B cell (primary cell): ENCODE measurements at places on chromosomes 2 and 18. TPM values are rescaled to one million over a fixed set of nuclear protein-coding genes. Genes with fewer than 3 reads are reported as not detected.

GRCh38 chr2:215799194-215799593 lies 214.2 kb downstream of the MREG start:
- DNase-seq = no peak
- no peaks in the 10 kb centered on the region for H3K36me3 ChIP-seq
- H3K27ac ChIP-seq = no peak overlapping the region

DNA sequence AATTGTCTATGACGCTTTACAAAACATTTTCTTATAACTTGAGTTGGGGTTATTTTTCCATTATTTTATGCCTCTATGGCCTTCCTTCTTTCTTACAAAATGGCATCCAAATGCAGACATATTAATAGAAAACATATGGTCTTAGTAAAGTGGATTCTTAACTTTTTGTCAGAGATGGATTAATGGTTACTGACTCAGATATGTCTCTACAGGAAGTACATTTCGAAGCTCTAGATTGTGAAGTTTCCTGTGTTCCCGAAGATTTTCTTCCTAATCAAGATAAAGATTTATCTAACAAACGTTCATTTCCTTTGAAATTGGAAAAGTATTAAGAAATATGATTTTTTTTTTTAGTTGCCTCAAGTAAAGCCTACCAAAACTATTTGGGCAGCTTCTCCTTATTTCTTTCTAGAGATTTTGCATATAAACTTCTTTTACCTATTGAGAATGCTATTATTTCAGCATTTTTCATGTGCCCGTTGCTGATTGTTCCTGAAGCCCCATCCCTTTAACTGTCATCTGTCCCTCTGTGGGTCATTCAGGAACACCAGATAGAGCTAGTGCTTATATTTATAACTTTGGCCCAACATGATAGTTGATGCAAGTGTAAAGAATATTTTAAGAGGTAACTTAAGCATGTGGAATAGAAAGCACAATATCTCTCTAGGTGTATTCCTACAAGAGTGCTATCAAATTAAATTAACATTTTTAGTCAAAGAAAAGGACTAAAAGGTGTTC lies 498.0 kb downstream of the CCDC85A start:
- H3K4me1 ChIP-seq = no peaks in the 10 kb centered on the region
- DNase-seq = no peak
- H3K36me3 ChIP-seq = no peaks in the 10 kb centered on the region
- no peak overlapping the region for H3K4me3 ChIP-seq

GRCh38 chr18:61703508-61703907 lies 189.3 kb downstream of the RNF152 start:
- no peak overlapping the region for H3K27ac ChIP-seq
- DNase-seq = no peak
- no peaks in the 10 kb centered on the region for H3K36me3 ChIP-seq
- no peaks in the 10 kb centered on the region for H3K4me1 ChIP-seq

DNA sequence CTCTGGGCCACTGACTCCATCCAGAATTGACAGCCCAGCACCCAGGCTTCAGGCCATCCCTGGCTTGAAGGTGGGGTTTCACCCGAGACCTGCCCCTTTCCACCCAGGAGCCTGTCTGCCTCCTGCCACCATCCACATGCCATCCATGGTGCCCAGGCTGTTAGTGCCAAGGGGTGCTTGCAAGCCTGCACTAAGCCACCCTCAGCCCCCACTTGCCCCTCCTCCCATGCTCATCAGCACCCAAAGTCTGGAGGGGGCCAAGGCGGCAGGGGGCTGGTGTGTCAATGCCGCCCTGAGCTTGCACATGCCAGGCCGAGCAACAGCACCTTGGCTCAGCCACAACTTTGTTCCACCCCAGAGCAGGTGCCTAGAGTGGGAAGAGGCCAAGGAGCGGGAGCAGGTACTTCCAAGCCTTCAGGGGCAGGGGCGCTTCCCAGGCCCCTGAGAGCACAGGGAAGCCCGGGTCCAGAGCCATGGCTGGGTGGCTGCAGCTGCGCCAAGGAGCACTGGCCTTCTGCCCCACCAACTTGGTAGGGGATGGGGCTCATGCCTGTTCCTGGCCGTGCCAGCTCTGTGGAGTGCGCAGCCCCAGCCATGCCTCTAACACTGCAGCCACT lies 12.0 kb downstream of the SRD5A2 start:
- H3K4me1 ChIP-seq = no peaks in the 10 kb centered on the region
- H3K27me3 ChIP-seq = no peaks in the 10 kb centered on the region
- DNase-seq = no peak
- no peak overlapping the region for H3K27ac ChIP-seq
- H3K36me3 ChIP-seq = no peaks in the 10 kb centered on the region

DNA sequence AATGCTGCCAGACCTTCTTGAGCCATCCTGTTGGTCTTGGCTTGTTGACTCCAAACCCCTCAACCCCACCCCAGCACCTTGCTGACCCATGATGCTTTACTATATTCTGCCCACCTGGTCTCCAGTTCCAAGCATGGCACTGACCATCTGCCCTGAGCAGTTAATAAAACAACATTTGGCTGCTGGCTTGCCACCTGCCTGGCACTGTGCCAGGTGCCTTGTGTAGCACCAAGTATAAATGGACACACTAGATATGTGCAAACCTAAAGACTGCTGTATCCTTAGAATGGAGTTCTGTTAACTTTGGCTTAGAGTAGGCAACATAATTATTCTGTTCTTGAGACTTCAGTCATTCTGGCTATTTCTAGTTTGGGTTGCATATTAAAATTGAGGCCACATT lies 91.4 kb downstream of the ACSL3 start:
- H3K4me1 ChIP-seq = no peaks in the 10 kb centered on the region
- no peak overlapping the region for H3K4me3 ChIP-seq
- no peaks in the 10 kb centered on the region for H3K36me3 ChIP-seq
- peaks cover 2% of the 10 kb centered on the region for H3K27me3 ChIP-seq
- DNase-seq = no peak
- no peak overlapping the region for H3K27ac ChIP-seq

DNA sequence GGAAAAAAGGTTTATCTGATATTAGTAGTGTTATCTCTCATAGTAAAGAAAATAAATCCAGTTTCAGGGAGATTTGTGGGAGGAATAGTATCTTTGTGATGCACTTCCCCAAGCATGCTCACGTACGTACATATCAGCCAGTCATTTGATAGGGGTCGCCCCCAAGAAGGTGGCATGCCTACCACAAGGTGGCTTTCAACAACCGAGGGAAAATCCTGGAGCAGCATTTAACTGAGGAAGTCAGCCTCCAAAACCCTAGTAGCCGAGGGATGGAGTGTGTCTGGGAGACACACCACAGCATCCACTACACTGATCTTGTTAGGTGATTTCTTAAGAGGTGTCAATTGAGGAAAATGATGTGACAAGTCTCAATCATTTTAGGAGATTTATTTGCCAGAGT lies 623.9 kb downstream of the NYAP2 start:
- DNase-seq = no peak
- no peaks in the 10 kb centered on the region for H3K4me1 ChIP-seq
- no peaks in the 10 kb centered on the region for H3K36me3 ChIP-seq

TOGARAM2 gene
- 0.25 and 0.58 TPM in 2 replicates for total RNA-seq

GRCh38 chr18:36130039-36130831 lies 536 bp downstream of the ELP2 start:
- DNase-seq = no peak
- H3K4me3 ChIP-seq = peak overlapping the region; percentile 83
- H3K27me3 ChIP-seq = no peaks in the 10 kb centered on the region

- no peaks in the 10 kb centered on the region for H3K27me3 ChIP-seq
- no peak overlapping the region for H3K27ac ChIP-seq
- H3K36me3 ChIP-seq = peaks cover 17% of the 10 kb centered on the region
These were observed 17.5 kb downstream of the C2orf69 start for GRCh38 chr2:199928626-199929025.

DNA sequence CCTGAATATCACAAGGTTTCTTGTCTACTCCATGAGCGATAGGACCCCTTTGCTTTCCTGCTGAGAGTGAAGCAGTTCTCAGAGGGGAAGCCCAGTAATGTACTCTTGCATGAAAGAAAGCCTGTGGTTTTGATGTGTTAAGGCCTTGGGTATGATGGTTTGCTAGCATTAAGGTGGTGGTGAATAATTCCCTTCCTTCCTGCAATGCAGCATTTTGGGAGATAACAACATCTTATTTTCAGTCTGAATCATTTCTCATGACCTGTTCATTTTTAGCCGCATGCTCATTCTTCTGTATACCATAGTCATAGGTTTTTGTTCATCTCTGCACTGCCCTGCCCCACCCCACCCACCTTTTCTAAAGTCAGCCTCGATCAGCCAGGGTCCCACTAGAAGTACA lies 66.2 kb downstream of the HNMT start:
- no peaks in the 10 kb centered on the region for H3K27me3 ChIP-seq
- no peaks in the 10 kb centered on the region for H3K36me3 ChIP-seq

DNA sequence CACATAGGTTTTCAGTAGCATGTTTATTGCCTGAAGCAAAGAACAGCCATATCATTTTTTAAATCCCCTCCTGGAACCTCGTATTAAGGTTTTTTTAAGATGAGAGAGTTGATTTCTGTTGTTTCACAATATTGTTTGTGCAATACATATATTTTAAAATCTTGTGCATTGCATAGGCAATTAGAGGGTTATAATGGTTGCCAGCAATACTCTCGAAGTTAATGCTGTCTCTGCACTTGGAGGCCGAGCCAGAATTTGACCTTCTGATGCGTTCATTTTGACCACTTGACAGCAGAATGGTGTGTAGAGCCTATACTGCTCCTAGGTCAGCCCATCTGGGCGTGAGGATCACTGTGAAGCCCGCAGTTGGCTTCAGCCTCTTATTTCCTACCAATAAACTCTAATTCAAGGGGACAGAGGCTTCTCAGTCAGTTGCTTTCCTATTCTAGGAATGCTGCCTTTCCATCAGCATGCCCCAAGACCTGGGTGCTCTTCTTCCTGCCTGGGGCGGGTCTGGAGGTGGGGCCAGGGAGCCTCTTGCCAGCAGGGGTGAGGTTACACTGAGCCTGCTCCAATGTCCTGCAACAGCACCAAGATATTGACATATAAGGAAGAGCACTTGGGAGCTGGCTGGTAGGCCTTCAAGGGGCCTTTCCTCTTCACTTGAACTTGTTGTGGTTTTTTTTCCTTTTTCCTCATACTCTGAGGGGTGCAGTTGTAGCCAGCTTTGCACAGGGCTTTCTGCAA lies 91.4 kb upstream of the BCL2L11 start:
- H3K4me3 ChIP-seq = no peak overlapping the region
- no peaks in the 10 kb centered on the region for H3K36me3 ChIP-seq
- H3K27ac ChIP-seq = no peak overlapping the region

DNA sequence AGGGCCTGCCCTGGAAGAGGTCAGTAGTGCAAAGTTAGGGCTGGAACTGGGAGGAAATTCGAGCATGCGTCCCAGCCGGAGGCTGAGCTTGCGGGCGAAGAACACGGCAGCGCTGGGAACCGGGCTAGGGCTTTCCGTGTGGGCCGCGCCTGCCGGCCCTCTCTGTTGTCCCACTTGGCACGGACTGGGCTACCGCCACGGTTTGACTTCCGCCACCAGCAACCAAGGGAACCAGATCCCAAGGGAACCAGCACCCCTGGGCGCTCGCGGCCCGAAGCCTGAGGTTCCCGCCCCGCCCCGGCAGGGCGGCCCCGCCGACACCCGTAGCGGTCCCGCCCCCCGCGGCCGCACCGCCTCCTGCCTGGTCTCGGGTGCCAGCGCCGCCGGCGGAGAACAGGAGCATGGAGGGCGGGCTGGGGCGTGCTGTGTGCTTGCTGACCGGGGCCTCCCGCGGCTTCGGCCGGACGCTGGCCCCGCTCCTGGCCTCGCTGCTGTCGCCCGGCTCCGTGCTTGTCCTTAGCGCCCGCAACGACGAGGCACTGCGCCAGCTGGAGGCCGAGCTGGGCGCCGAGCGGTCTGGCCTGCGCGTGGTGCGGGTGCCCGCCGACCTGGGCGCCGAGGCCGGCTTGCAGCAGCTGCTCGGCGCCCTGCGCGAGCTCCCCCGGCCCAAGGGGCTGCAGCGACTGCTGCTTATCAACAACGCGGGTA lies at the start of gene SPR:
Gene SPR (plus strand): TSS at position 377 of the 708 bp plus-strand sequence. CDS start 25 bp downstream, at position 402.
- no peaks in the 10 kb centered on the region for H3K36me3 ChIP-seq
- peaks cover 18% of the 10 kb centered on the region for H3K4me1 ChIP-seq
- peak; percentile 64 for DNase-seq
- no peaks in the 10 kb centered on the region for H3K27me3 ChIP-seq
- H3K27ac ChIP-seq = no peak within 1 kb of the TSS

FBXO15 gene
- 3.7 and 4.1 TPM in 2 replicates for total RNA-seq

DNA sequence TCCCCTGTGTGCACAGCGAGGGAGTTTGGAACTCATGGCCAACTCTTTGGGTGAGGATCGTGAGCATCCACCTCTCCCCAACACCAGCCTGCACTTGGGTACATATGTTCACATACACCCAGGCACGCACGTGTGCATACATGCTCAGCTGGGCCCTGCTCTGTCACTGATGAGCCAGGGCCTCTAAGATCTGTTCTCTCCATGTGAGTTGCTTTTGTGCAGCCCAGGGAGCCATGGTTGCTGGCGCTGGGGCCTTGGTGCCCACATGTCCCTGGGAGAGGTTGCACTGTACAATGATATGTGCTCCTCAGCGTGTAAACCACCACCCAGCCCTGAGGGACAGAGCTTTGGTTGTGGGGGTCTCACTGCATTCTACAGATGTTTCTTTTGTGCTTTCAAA lies 44.1 kb downstream of the KLHL29 start:
- H3K36me3 ChIP-seq = no peaks in the 10 kb centered on the region
- no peak overlapping the region for H3K4me3 ChIP-seq
- H3K4me1 ChIP-seq = no peaks in the 10 kb centered on the region
- no peak for DNase-seq
- no peak overlapping the region for H3K27ac ChIP-seq

- H3K4me3 ChIP-seq = no peak overlapping the region
- H3K27me3 ChIP-seq = no peaks in the 10 kb centered on the region
These were observed 24.2 kb downstream of the FBLN7 start for GRCh38 chr2:112162341-112162740.

AQP12B gene
- not detected in 2 replicates for total RNA-seq

- H3K4me3 ChIP-seq = no peak overlapping the region
- H3K4me1 ChIP-seq = no peaks in the 10 kb centered on the region
- DNase-seq = no peak
- H3K27me3 ChIP-seq = no peaks in the 10 kb centered on the region
- no peak overlapping the region for H3K27ac ChIP-seq
These were observed 135.3 kb downstream of the ACKR3 start for GRCh38 chr2:236704887-236705286.

GRCh38 chr2:14288016-14288415 lies 344.5 kb upstream of the LRATD1 start:
- no peaks in the 10 kb centered on the region for H3K4me1 ChIP-seq
- H3K4me3 ChIP-seq = no peak overlapping the region
- no peak for DNase-seq
- H3K36me3 ChIP-seq = no peaks in the 10 kb centered on the region
- H3K27ac ChIP-seq = no peak overlapping the region

- no peaks in the 10 kb centered on the region for H3K27me3 ChIP-seq
- H3K4me1 ChIP-seq = no peaks in the 10 kb centered on the region
- no peak overlapping the region for H3K27ac ChIP-seq
- no peaks in the 10 kb centered on the region for H3K36me3 ChIP-seq
These were observed 221.2 kb downstream of the PIEZO2 start for GRCh38 chr18:10928011-10928771.

- H3K27me3 ChIP-seq = peaks cover 12% of the 10 kb centered on the region
- H3K36me3 ChIP-seq = no peaks in the 10 kb centered on the region
- no peaks in the 10 kb centered on the region for H3K4me1 ChIP-seq
- no peak overlapping the region for H3K4me3 ChIP-seq
- no peak for DNase-seq
These were observed 26.9 kb downstream of the CELF4 start for GRCh38 chr18:37538526-37539205.

- no peak for DNase-seq
- H3K4me3 ChIP-seq = no peak overlapping the region
- no peaks in the 10 kb centered on the region for H3K36me3 ChIP-seq
These were observed 28.9 kb downstream of the RPL31 start for GRCh38 chr2:101030866-101031554.
